Activated B cell treated with CpG ODN at 0.5 μM for 24 hours (primary cell): ENCODE measurements at places on chromosomes 1 and 21.

DNA sequence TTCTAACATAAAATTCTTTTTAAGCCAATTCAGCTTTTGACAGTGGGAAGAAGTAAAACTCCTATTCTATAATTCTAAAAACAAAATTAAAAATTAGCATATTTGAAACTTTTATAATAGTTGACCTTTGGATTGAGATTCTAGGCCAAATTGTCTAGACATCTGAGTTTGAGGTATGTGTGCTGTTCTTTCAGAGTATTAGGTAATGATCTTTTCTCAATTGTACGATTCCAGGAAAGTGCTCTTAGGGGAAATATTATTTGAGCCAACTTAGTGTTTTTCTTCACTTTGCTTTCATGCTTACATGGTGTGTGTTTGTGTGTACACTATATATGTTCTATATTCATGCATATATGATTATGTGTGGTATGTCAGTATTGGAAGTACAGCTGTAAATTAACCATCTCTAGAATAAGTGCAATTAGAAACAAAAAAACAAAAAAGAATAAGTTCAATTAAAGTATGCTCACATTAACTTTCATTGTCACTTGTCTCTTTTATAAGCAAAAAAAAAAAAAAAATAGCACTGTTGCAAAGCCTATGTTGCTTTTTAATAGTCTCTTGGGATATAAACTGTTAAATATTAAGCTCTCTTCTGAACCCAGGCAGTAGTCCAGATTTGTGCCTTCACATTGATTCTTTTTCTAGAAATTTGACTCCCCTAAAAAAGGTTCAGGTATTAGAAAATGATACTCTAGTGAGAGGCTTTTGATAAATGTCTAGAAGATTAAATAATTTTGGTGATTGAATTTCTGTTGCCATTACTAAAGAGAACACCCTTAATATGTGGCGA lies 132.2 kb downstream of the ATP5PO start:
- no peak for DNase-seq

GRCh38 chr1:160075836-160076235 lies 5.5 kb upstream of the KCNJ9 start:
- DNase-seq: no peak

GRCh38 chr1:182169203-182169602 lies 107.7 kb upstream of the ZNF648 start:
- DNase-seq: no peak

GRCh38 chr1:54950006-54950368 lies 30.4 kb upstream of the TMEM61 start:
- no peak for DNase-seq
